ENCODE measurements at places on chromosomes 12 and 14.

- DNase-seq = no peak
- H3K36me3 ChIP-seq = no peaks in the 10 kb centered on the region
Measured at GRCh38 chr12:80846952-80847351, 90.8 kb downstream of the LIN7A start.

DNA sequence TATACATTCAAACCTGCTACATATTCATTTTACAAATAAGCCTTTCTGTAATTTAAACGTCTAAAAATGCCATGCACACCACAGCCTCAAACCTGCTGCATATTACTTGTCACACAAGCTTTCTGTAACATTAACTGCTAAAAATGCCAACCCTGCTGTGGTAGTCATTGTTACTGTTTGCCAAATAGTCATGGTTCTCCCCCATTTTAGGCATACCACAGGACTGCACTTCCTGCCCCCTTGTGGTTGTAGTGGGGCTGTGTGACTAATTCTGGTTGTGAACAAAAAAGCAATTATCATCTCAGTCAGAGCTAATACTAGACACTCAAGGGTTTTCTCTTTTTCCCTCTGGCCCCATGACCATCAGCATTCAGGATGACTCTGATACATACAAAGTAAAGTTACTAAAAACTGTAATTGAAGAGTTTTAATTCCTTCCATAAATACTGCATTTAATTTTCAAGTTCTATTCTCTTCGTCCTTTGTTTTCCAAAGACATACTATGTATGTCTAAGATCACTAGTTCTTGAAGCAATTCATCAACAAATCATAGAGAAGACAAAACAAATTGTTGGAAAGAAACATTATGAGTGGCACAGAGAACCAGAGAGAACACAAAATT is 5.7 kb upstream of the SLC35F4 start:
- no peaks in the 10 kb centered on the region for H3K27me3 ChIP-seq
- no peaks in the 10 kb centered on the region for H3K36me3 ChIP-seq
- no peaks in the 10 kb centered on the region for H3K4me1 ChIP-seq

GRCh38 chr12:84738481-84738972 is 174.1 kb downstream of the SLC6A15 start:
- no peaks in the 10 kb centered on the region for H3K36me3 ChIP-seq
- H3K27ac ChIP-seq = no peak overlapping the region
- no peak for DNase-seq
- H3K4me3 ChIP-seq = no peak overlapping the region

GRCh38 chr12:82426081-82426480 is 67.8 kb downstream of the METTL25 start:
- H3K4me1 ChIP-seq = peaks cover 13% of the 10 kb centered on the region
- no peak for DNase-seq
- no peaks in the 10 kb centered on the region for H3K36me3 ChIP-seq
- no peak overlapping the region for H3K4me3 ChIP-seq
- H3K27me3 ChIP-seq = no peaks in the 10 kb centered on the region

- no peak for DNase-seq
- H3K4me3 ChIP-seq = no peak overlapping the region
- no peaks in the 10 kb centered on the region for H3K27me3 ChIP-seq
- H3K4me1 ChIP-seq = no peaks in the 10 kb centered on the region
- H3K27ac ChIP-seq = no peak overlapping the region
Measured at GRCh38 chr14:25658988-25659387, 609.0 kb upstream of the STXBP6 start.

DNA sequence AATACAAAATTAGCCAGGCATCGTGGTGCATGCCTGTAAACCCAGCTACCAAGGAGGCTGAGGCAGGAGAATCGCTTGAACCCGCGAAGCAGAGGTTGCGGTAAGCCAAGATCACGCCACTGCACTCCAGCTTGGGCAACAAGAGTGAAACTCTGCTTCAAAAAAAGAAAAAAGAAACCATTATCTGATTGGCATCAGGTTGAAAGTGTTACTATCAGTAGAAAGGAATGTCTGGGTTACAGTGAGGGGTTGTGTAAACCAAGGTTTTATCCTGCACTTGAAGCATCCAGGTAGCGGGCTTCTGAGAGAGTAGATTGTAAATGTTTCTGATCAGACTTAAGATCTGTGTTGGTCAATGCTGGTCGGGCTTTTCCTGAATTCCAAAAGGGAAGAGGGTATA is 14.1 kb upstream of the OXA1L start:
- no peaks in the 10 kb centered on the region for H3K4me1 ChIP-seq
- no peak overlapping the region for H3K4me3 ChIP-seq
- no peaks in the 10 kb centered on the region for H3K36me3 ChIP-seq
- no peak for DNase-seq
- H3K27me3 ChIP-seq = no peaks in the 10 kb centered on the region

DNA sequence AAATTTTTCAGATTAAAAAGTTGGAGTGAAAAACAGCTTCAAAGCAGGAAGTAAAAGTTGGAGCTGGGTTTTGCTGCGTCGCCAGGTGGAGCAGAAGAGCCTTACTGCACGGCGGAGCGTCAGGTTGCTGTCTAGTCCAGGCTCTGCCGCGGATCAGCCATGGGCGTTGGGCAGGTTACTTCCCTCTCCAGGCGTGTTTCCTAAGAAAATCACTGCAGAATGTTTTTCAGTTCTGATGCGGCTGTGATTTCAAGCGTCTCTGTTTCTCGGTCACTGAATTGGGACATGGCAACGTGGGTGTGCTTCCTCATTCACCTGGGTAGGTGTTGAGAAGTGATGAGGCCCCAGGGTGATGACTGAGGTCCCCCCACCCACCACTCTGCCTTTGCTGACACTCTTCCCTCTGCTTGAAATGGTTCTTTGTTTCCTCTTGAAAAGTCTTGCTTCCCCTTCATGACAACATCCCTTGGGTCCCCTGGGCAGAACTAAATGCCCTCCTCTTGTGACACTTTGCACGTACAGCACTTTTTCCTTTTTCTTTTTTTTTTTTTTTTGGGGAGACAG is 7.6 kb downstream of the EVL start:
- H3K36me3 ChIP-seq = no peaks in the 10 kb centered on the region
- H3K4me3 ChIP-seq = no peak overlapping the region
- H3K27me3 ChIP-seq = no peaks in the 10 kb centered on the region

Data from stomach (tissue), 19 donors.